ENCODE measurements at places on chromosomes 5 and 9.

DNA sequence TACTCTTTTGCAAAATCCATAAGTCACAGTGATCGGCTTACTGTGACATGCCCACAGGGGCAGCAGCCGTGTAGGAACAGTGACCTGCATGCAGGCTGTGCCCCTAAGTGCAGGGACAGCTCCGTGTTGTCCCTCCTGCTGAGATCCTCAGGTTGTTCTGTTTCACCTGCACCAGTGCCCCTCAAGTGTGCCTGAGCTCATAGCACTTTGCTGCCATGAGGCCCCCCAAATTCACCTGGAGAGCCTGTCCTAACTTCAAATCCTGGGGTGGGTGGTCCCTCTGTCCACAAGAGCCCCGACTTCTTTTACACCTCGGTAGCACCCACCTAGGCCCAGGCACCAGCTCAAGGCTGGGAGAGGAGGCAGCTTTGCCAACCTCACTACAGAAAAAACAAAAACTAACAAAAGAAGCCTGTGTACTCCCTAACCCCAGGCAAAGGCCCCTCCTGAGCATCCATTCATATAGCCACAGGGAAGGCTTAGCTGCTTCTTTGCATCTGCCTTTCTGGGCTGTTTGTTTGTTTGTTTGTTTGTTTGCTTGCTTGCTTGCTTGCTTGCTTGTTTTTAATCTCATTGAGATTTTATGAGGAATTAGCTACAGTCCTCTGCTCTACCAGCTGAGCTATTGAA, 214.5 kb downstream of the AUH start:
- DNase-seq, result no peak

GRCh38 chr9:100206899-100207298, 107.9 kb downstream of the INVS start:
- DNase-seq, result no peak

GRCh38 chr5:157745041-157745456, 1.5 kb downstream of the LSM11 start:
- no peak for DNase-seq

DNA sequence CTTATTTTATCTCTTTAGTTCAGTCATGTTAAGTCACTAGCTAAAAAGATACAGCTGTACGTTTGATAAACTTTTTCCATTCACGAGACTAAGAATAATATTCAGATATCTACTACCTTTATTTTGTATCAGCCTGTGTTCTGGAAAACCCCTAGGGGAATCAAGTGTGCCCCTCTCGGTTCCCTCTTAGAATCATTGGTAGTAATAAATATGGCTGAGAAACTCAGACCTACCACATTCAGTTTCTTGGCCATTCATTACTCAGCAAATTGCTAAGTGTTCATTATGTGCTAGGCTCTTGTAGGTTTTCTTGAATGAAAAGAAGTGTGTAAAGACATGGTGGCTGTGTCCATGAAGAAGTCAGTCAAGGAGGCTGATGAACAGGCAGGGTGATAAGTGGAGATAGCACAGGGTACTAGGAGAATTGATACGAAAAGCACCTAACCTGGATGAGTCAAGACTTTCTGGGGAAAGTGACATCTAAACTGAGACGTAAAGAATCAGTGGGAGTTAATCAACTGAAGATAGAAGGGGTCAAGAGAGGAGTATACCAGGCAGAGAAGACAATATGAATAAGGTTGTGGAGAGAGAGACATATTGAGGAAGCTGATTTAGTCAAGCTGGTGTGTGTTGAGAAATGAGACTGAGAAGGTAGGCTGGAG, 86.2 kb downstream of the CSNK1G3 start:
- no peak for DNase-seq

- DNase-seq, result peak; percentile 16
Observed at GRCh38 chr5:139740992-139741672, 54.5 kb upstream of the PSD2 start.

All from NCI-H1694 (cell line).